ENCODE measurements at places on chromosomes 13 and 19.

DNA sequence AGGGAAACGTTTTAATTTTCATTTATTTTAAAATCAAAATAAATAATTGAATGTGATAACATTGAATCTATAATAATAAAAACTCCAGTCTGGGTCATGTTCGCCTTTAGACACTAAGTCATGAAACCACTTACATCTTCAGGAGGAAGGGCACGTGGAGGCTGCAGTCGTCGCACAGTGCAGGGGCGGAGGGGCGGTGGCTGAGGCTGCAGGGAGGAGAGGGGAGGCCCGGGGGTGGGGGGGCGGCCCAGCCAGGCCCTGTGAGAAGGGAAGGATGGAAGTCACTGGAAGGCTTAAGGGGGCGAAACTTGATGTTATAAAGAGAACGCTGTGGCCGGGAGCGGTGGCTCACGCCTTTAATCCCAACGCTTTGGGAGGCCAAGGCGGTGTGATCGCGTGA lies 14.9 kb upstream of the LATS2 start:
- no peak for DNase-seq

DNA sequence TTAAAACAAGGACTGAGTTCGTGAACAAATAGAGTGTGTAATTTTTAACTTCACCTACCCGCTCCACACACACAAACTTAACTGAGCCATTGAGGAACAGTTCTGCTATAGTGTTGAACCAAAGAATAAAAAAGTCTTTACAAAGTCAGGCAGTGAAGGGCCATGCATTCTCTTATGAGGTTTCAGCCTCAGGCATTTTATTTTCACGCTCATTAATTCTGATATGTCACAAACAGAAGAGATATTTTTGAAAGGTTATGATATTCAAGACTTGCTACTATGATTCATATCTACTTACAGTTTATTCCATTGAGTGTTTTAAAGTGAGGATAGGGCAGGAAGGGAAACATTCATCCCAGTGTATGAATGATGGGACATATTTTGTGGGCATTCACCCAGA lies 282.2 kb downstream of the SLITRK5 start:
- DNase-seq, result no peak

DNA sequence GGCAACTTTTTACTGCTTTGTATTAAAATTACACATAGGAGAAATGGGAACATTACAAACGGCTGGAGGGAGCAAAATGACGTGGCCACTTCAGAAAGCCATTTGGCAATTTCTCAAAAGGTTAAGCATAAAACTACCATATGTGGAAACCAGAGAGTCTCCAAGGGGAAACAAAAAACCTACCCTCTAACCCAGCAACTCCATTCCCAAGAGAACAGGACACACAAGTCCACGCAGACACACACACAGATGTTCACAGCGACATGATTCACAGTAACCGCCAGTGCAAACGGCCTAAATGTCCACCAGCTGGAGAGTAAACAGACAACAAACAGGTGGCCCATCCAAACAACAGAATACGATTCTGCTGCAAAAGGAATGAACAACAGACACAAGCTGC lies 37.2 kb downstream of the STK24 start:
- no peak for DNase-seq

DNA sequence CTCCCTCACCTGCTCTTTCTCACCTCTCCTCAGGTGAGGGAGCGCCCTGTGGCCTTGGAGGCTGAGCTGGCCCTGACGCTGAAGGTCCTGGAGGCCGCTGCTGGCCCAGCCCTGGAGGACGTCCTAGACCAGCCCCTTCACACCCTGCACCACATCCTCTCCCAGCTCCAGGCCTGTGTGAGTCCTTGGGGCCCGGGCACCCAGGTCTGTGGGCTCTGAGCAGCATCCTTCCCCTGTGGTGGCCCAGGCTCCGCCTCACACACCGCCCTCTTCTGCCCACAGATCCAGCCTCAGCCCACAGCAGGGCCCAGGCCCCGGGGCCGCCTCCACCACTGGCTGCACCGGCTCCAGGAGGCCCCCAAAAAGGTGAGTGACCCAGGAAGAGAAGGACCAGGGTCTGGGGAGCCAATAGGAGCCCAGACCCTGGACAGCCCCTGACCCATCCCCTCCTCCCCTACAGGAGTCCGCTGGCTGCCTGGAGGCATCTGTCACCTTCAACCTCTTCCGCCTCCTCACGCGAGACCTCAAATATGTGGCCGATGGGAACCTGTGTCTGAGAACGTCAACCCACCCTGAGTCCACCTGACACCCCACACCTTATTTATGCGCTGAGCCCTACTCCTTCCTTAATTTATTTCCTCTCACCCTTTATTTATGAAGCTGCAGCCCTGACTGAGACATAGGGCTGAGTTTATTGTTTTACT lies 1.9 kb downstream of the IFNL1 start:
- no peak for DNase-seq

DNA sequence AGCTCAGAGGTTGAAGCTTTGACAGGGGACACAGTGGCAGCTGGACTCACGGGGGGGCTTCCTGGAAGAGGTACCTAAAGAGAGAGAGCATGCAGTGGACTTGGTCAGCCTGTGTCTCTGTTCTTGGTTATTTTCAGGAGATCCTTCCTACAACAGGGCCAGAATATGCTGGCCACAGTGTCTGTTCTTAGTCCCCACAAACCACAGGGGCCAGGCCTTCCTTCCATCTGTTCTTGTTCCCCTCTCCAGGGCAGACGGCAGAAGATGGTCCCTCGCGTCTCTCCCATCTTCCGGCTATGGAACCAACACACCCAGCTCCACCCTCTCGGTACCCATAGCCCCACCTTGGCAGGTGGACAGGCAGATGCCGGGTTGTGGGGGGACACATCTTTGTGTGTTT lies 24.8 kb downstream of the MAST3 start:
- no peak for DNase-seq

DNA sequence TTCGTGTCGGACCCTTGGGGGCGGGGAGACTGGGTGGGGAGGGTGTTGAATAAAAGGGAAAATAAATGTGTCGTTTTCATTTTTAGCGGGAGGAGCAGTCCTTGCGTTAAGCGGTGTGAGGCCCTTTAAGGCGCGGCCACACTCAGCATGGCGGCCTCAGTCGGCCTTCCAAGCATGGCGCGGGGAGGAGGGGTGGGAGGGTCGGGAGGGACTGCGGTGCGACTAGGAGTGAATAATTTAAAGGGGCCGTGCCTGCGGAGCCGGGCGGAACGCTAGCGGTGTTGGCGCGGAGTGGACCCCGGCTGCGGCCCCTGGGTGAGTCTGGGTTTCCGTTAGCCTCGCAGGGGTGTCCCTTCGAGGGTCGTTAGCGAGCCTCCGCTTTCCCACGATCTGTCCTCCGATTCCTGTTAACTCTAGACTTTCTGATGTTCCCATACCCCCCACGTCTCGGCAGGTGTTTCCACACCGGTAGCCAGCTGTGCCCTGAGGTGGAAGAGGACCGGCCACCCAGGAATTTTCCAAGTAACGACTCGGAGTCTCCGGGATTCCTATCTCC lies 1.5 kb upstream of the PNPLA6 start:
- peak; percentile 88 for DNase-seq

DNA sequence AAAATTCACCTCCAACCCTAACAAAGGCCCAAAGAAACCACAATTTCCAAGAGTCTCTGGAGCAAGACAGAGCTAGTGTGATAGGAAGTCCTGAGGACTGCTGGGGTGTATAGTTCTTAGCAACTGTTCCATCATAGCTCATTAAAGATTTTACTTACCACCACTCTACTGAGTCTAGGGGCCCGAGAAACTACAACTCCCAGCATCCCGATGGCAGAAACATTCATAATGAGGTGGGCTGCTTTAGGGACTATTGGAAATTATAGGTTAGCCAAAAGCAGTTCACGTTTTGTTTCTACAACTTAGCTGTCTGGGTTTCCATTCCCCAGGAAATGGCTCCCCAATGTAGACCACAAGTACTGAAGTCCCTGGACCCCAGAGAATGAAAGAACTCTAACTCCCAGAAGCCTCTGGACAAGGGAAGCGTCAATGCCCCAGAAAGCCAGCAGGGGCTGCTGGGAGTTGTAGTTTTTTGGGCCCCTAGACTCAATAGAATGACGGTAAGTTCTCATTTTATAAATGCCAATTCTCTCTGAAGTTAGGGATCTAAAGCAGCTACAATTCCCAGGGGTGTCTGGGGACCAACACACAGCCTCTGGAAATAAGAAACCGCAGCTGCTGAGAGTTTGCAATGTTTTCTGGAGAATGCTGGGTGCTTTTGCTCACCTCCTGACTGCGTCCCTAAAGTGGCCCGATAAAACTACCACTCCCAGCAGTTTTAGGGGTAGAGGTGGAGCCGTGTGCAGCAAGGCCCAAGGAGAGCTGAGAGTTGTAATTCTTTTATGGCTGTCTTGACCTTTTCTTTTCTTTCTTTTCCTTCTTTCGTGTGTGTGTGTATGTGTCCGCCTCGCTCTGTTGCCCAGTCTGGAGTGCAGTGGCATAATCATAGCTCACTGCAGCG lies 11.1 kb downstream of the FTL start:
- DNase-seq, result peak; percentile 49

DNA sequence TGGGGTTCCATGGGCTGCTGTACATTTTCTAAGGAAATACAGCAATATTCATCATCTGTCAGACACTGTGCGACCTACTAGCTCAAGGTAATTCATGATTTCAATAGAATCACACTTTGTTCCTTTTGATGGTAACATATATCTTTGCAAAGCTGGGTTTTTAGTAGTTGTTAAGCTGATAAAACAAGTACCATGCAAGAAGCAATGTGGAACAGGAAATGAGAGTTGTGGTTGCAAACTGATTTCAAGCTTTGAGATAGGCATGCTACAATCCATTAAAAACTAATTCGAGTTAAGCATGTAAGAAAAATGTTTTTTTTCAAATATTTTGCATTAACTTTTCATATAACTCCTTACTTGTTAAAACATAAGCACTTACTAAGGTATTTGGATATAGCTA lies 6.8 kb upstream of the MBNL2 start:
- DNase-seq, result no peak

- no peak for DNase-seq
These were observed 17.7 kb downstream of the MAG start for GRCh38 chr19:35309481-35310279.

DNA sequence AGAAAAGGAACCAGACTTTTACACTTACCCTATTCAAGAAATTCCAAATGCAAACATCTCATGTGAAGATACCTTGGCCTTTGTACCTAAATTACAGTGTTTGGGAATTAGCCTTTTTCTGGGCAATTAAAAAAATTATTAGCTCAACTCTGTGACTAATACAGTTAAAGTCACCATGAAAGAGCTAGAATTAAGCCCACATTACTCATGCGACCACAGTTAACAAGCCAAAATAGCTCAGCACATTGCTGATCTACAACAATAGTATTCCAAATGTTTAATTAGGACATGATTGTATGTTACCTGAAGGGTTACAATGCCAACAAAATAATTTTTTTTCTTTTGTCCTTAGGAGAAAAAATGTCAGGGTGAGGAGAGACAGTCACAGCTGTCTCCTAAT lies 263.6 kb upstream of the GPC6 start:
- DNase-seq, result no peak

All from endothelial cell of umbilical vein (primary cell).